ENCODE measurements at places on chromosomes 3 and 15. TPM values are rescaled to one million over a fixed set of nuclear protein-coding genes. Genes with fewer than 3 reads are reported as not detected.

The TRH gene
- not detected for total RNA-seq

- peak; percentile 73 for DNase-seq
Measured at GRCh38 chr3:107973152-107973551, 117.7 kb downstream of the CD47 start.

DNA sequence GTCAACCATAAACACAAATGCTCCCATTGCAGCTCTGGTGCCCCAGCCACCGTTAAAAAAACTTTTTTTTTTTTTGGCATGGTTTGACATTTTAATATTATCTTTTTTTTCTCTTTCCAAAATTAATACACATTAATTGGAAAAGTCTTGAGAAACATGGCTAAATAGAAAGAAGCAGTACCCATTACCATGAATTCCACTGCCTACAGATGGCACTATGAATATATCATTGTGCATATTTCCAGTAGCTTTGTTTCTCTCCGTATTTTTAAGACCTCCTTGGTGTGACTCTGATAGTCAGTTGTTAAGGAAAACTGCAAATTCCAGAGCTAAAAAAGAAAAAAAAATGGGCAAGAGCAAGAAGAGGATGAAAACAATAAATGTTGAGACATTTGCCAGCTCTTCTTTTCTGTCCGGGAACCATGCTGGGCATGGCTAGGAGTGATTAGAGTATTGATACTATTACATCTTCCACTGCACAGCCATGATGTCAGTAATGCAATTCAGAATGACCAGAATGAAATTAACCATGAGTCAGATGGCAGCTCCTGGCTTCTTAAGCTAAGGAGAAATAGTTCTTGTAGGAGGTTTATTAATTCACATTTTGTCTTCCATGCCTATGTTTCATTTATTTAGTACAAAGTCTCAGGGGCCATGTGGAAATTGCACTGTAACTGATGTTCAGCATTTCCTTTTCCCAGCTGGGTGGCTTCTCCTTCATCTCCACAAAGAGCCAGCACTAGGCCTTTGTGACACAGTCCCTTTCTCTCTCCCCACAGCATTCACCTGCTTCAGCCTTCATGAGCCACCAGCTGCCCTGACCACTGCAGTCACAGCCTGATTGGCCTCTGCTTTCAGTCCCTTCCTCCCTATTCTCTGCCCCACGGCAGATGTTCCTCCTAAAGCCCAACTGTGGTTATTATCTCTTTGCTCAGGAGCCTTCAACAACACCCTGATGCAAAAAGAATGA lies 31.8 kb downstream of the SLC7A14 start:
- peak; percentile 6 for DNase-seq

- peak; percentile 77 for DNase-seq
Measured at GRCh38 chr3:127799476-127800222, 22.7 kb downstream of the MGLL start.

DNA sequence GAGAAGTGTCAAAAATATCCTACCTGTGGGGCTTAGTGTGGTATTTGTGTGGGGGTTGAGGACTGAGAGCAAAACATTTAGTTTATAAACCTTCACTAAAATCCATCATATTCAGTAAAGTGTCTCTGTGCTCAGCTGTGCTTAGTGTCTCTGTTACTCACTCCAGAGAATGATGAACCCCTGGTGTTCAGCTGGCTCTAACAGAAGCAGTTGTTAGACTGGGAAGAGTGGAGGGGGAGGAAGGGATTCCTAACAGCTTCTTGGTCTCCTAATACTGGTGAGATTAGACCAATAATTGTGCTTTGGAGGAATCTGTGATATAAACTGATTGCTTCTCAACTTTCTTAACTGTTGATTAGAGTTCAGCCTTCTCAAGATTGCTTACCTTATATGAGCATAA lies 1123.5 kb downstream of the ROBO2 start:
- no peak for DNase-seq
